Kidney tubule cell (primary cell): ENCODE measurements at places on chromosomes 12 and 14.

- peak; percentile 28 for DNase-seq
Observed at GRCh38 chr12:121513464-121514183, 67.2 kb downstream of the KDM2B start.

DNA sequence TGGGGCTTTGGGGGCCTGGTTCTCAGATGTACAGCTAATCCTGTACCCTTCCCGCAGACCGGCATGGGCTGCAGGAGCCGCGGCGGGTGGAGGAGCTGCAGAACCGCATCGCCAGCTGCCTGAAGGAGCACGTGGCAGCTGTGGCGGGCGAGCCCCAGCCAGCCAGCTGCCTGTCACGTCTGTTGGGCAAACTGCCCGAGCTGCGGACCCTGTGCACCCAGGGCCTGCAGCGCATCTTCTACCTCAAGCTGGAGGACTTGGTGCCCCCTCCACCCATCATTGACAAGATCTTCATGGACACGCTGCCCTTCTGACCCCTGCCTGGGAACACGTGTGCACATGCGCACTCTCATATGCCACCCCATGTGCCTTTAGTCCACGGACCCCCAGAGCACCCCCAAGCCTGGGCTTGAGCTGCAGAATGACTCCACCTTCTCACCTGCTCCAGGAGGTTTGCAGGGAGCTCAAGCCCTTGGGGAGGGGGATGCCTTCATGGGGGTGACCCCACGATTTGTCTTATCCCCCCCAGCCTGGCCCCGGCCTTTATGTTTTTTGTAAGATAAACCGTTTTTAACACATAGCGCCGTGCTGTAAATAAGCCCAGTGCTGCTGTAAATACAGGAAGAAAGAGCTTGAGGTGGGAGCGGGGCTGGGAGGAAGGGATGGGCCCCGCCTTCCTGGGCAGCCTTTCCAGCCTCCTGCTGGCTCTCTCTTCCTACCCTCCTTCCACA is 7.6 kb downstream of the NR4A1 start:
- DNase-seq: no peak

DNA sequence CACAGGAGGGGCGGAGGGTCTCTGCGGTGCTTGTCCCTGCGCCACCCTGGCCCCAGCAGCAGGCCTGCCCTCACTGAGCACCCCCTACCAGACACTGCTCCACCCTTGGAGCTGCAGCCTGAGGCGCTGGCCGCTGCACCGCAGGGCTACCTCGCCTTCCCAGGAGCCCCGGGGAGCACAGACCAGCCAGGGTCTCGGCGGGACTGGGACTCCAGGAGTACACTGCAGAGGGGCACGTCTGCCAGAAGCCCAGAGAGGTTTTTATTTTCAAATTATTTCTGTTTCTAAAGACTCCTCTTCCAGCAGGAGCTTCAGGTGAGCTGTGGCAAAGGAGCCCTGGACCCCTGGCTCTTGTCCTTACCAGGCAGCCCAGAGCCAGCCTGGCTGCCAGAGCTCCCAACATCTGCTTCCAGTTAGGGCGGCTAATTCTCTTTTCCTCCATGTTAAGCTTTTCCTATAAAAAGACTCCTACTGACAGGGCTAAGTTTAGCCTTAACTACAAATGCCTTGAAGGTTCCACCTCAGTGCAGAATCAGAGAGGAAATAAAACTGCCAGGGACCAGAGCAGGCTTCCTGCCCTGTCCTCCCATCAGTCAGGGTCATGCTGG is 26.4 kb downstream of the DEGS2 start:
- DNase-seq: no peak

- DNase-seq: no peak
Observed at GRCh38 chr12:5195691-5196090, 152.0 kb downstream of the KCNA5 start.

- no peak for DNase-seq
Observed at GRCh38 chr14:37397941-37398215, 197.2 kb downstream of the FOXA1 start.

DNA sequence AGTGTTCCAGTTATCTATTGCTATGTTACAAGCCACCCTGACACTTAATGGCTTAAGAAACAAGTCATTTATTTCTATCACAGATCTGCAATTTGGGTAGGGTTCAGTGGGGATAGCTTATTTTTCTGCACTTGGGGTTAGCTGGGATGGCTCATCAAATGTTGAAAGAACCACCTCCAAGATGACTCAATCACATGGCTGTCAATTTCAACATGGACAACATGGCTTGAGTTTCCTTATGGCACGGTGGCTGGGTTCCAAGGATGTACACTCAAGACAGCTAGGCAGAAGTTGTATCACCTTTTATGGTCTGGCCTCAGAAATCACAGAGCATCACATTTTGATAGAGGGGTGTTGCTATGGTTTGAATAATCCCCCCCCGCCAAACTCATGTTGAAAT is 24.5 kb upstream of the IGF1 start:
- DNase-seq: no peak

- DNase-seq: no peak
Observed at GRCh38 chr12:4213471-4213870, 60.1 kb upstream of the CCND2 start.

- DNase-seq: no peak
Observed at GRCh38 chr12:125288931-125289928, 224.0 kb downstream of the AACS start.

DNA sequence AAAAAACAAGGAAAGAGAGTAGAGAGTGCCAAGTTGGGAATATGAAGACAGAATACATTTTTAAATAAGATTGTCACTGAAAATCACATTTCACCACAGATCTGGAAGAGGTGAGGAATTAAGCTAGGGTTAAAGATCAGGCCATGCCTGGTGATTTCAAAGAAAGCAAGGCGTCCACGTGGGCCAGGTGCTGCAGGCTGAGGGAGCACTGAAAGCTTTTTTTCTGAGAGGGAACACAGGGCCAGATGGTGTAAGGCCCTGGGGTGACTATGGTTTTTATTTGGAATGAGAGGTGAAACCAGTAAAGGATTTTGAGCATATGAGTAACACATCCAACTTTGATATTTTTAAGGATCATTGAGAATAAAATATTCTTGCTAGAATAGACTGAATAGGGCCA is 20.9 kb downstream of the SYT1 start:
- no peak for DNase-seq

DNA sequence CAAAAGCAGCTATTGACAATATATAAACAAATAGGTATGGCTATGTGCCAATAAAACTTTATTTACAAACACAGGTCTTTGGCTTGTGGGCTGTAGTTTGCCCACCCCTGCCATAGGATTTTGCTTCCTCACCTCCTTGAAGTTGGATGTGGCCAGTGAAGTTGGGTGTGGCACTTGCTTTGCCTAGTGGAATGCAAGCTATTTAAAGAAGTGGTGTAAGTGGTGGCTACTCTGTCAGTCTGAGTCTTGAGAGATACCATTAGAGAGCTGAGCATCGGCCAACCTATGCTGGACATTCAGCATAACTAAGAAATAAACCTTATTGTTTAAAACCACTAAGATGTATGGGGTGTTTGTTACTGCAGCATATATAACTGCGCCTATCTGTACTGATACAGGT is 321.3 kb downstream of the RGS6 start:
- DNase-seq: peak; percentile 18

- no peak for DNase-seq
Observed at GRCh38 chr12:34373926-34374325, 351.6 kb downstream of the ALG10 start.

DNA sequence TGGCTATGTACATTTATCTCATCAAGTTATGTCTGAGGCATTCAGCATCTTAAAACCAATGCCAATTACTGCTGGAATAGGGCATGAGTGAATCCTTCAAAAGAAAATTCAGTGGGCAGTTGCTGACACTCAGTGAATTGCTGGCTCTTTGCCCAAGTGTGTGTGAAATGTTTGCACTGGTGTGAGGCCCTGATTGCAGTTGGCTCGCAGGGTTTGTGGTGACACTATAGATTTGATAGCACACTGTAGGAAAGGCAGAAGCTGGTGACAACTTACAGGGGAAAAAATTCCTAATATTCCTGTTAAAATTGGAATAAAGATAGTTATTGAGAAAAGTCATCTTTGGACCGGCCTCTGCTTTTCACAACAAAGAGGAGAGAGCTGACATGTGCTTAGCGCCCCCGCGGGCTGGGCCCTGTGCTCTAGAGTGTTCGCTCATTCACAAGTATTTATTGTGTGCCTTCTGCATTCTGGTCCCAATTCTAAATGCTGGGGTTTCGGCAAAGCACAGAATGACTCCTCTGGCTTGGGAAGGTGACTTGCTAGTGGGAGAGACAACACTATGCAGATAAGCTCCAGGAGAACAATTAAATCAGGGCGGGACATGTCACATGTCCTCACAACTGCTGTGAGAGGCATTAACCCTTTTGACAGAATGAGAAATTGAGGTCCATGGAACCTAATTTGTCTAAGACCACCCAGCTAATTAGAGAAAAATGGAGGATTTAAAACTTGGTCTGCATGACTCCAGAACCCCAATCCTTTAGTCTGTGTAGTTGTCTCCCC is 418.7 kb downstream of the NPAS3 start:
- DNase-seq: no peak

DNA sequence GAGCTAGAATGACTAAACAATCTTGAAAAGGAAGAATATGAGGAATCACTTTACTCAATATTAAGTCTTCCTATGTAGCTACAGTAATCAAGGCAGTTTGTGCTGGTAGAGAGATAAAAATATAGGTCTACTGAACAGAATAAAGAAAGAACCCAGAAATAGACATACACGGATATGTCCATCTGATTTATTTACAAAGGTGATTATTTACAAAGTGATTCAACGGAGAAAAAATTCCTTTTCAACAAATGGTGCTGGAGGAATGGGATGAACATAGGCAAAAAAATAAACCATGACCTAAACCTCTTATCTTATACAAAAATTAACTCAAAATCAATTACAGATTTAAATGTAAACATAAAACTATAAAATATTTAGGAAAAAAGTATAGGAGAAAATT is 36.6 kb downstream of the TAOK3 start:
- DNase-seq: no peak

- no peak for DNase-seq
Observed at GRCh38 chr12:49776858-49777257, 35.5 kb downstream of the TMBIM6 start.

DNA sequence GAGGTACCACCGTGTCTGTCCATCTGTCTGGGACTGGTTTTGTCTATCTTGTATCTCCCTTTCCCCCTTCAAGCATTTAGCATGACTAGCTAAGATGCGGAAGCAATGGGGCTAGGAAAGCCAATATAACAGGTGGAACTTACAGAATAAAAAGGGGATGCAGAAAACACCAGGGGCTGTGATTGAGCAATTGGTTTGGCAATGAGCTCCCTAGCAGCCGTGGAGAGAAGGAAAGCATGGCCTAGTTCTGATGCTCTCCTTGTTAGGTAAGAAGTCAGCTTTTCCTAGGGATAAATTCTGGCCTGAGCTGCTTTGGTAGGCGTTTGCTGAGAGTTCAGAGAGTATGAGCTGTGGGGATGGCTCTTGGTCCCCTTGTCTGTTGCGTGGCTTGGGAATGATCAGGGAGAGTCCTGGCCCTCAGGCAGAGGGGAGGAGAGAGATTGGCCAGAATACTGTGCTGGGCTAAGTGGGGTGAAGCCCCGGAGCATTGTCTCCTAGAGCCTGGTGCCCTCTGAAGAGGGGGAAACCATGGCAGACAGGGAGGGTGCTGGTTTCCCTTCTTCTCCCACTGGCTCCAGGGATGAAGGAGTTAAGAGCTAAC is 7.1 kb downstream of the SETD1B start:
- DNase-seq: no peak

DNA sequence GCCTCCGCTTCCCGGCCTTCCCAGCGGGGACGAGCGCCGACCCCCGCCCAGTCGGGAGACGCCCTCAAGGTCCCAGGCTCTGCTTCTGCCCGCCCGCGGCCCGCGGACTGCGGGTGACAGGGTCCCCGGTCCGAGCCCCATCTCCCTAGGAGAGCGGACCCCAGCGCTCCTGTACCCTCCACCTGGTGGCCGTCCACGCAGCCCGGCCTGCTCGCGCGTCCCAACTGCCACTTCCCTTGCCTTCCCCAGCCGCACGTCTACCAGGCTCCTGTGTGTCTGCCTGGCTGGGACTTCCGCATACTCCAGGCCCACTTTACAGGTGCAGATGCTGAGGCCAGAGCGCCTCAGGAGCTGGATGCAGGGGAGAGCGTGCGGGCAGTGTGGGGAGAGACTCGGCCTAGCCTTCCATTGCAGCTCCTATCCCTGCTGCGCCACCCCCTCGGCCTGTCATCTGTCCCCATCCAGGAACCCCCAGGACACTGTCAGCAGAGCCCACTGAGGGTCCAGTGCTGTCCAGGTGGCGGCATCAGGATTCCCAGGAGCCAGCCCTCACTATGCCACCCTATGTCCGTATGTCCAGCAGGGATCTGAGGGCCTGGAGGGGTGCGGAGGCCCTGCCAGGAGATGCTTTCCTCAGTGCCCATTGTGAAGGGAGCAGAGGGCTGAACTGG is 8.0 kb upstream of the ANKRD9 start:
- no peak for DNase-seq
